ENCODE measurements at places on chromosomes 16 and 17.

- peaks cover 9% of the 10 kb centered on the region for H3K4me1 ChIP-seq
- H3K27ac ChIP-seq: no peak overlapping the region
- peaks cover 9% of the 10 kb centered on the region for H3K27me3 ChIP-seq
- no peaks in the 10 kb centered on the region for H3K36me3 ChIP-seq
These were observed 33.8 kb downstream of the CBFA2T3 start for GRCh38 chr16:88943131-88943664.

DNA sequence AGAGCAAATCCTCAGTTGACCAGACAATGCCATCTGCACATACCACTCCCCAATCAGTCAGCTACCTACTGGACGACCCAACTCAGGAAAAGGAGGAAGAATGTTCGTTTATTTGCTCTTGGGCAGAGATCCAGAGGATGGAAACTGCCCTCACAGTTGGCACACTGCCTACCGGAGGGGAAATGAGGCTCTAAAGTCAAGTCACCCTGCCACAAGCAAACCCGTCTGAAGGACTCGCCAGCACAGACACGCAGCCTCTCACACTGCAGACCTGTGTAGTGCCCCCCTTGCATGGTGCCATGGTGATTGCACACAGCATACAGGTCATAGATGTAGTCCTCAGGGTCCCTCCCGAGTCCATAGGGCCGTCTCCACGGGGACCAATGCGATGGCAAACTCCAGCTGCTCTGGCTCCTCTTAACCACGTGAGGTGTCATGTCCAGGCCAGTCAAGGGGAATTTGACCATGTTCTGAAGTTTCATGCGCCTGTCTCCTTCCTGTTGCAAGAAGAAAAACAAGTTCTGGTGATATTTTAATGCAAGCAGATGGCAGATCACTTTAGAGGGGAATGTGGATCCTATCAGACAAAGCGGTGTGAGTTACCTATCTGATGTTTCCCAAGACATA, 69.5 kb downstream of the USP31 start:
- peaks cover 6% of the 10 kb centered on the region for H3K4me1 ChIP-seq
- H3K36me3 ChIP-seq: peaks cover 58% of the 10 kb centered on the region
- peaks cover 4% of the 10 kb centered on the region for H3K27me3 ChIP-seq
- DNase-seq: no peak

DNA sequence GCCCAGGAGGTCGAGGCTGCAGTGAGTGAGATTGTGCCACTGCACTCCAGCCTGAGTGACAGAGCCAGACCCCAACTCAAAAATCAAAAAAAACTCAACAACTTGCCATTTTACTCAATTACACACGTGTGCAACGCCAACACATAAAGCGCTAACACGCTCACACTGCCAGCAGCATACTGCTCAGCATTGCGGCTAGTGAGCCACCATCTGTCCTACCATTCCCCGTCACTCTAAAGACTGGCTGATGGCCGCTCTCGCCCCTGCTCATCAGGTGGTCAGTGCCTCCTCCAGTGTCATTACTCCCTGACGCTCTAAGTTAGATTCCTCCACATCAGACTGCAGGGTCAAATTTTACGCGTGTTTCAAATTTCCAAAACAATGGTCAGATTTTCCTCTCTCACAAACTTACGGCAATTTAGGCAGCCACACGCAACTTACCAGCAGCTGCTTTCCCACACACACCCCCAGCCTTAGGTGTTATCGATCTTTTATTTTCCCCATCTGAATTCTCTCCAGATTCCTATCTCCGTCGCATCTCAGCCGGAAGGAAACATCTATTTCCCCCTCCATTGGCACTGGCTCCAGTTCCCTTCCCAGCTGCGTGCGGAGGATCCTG, 240.8 kb downstream of the C16orf95 start:
- no peak for DNase-seq
- H3K27me3 ChIP-seq: peaks cover 4% of the 10 kb centered on the region
- H3K4me3 ChIP-seq: no peak overlapping the region

DNA sequence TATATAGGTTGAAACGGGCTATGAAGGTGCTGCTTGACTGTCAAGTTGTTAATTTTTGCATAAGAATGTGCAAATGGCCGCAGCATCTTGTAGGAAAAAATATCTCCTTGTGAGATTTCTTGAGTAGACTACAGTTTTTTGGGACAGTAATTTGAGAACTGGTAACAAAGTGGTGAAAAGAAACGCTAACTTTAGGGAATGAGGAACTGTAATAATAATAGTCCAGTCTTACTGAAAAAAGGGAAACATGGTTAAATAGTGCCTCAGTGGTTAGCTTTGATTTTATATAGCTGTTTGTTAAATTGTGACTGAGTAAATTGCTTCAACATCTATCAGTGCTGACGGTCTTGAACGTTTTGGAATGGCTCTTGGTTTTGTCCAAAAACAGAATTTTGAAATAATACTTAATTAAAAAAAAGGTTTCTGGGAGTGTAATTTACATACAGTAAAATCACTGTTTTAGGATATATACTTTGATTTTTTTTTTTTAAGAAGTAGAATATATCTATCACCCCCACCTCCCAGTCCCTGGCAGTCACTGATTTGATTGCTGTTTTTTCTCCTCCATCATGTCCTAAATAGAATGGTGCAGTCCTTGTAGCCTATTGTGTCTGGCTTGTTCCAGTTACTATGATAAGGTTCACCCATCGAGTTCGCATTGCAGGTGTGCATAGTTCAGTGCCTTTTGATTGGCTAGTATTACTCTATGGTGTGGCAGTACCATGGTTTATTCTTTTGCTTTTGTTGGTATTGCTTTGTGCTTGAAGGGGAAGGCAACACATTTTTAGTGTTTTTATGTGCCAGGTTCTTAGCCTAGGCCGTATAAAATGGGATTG, 2.8 kb downstream of the HAPSTR1 start:
- H3K4me3 ChIP-seq: peak overlapping the region; percentile 98
- peaks cover 15% of the 10 kb centered on the region for H3K36me3 ChIP-seq
- peaks cover 13% of the 10 kb centered on the region for H3K27me3 ChIP-seq

- peak overlapping the region; percentile 86 for H3K4me3 ChIP-seq
- H3K36me3 ChIP-seq: peaks cover 20% of the 10 kb centered on the region
- H3K27me3 ChIP-seq: no peaks in the 10 kb centered on the region
- peaks cover 94% of the 10 kb centered on the region for H3K4me1 ChIP-seq
- DNase-seq: no peak
These were observed 11.1 kb downstream of the NLRC5 start for GRCh38 chr16:57000271-57001025.

- H3K27ac ChIP-seq: no peak overlapping the region
- H3K27me3 ChIP-seq: peaks cover 1% of the 10 kb centered on the region
- H3K4me1 ChIP-seq: peaks cover 8% of the 10 kb centered on the region
- DNase-seq: no peak
These were observed 169.0 kb upstream of the SDK2 start for GRCh38 chr17:73813201-73813600.

- no peaks in the 10 kb centered on the region for H3K36me3 ChIP-seq
- no peaks in the 10 kb centered on the region for H3K4me1 ChIP-seq
- no peak overlapping the region for H3K4me3 ChIP-seq
- DNase-seq: no peak
- H3K27me3 ChIP-seq: peaks cover 1% of the 10 kb centered on the region
These were observed 81.7 kb downstream of the RTN4RL1 start for GRCh38 chr17:1943436-1943831.

GRCh38 chr17:78715876-78716275, 66.2 kb downstream of the CYTH1 start:
- H3K27me3 ChIP-seq: peaks cover 6% of the 10 kb centered on the region
- peaks cover 87% of the 10 kb centered on the region for H3K4me1 ChIP-seq
- no peak for DNase-seq
- peak overlapping the region; percentile 61 for H3K4me3 ChIP-seq
- no peaks in the 10 kb centered on the region for H3K36me3 ChIP-seq

DNA sequence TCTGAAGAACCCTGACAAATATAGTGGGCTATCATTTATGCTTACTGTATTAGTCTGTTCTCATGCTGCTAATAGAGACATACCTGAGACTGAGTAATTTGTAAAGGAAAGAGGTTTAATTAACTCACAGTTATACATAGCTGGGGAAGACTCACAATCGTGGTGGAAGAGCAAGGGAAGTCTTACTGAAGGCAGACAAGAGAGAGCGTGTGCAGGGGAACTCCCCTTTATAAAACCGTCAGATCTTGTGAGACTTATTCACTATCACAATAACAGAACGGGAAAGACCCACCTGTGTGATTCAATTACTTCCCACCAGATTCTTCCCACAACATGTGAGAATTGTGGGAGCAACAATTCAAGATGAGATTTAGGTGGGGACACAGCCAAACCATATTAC, 526.8 kb upstream of the GOT2 start:
- no peaks in the 10 kb centered on the region for H3K27me3 ChIP-seq
- no peak overlapping the region for H3K27ac ChIP-seq
- no peaks in the 10 kb centered on the region for H3K36me3 ChIP-seq
- no peak for DNase-seq
- no peak overlapping the region for H3K4me3 ChIP-seq

- DNase-seq: no peak
- H3K4me3 ChIP-seq: no peak overlapping the region
- no peaks in the 10 kb centered on the region for H3K4me1 ChIP-seq
- peaks cover 5% of the 10 kb centered on the region for H3K27me3 ChIP-seq
- no peak overlapping the region for H3K27ac ChIP-seq
These were observed 142.8 kb downstream of the WWOX start for GRCh38 chr16:78242239-78242630.

DNA sequence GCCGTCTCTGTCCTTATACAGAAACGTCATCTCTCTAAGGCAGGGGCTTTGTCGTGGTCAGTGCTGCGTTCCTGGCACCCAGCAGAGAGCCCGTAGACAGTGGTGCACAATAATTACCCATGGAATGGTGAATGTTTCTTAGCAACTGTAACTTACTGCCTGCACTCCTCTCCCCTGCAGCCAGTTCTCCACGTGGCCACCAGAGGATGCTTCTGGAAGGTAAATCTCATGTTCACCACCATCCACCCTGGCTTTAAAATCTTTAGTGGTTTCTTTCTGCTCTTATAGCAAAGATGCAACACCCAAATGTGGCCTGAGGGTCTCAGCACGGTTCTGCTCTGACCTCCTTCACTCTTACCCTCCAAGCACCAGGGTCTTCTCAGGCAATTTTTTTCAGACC, 150.8 kb downstream of the GRIN2A start:
- no peak overlapping the region for H3K4me3 ChIP-seq
- no peaks in the 10 kb centered on the region for H3K36me3 ChIP-seq
- H3K4me1 ChIP-seq: no peaks in the 10 kb centered on the region
- no peak overlapping the region for H3K27ac ChIP-seq
- DNase-seq: no peak
